ENCODE measurements at places on chromosomes 2 and 18.

DNA sequence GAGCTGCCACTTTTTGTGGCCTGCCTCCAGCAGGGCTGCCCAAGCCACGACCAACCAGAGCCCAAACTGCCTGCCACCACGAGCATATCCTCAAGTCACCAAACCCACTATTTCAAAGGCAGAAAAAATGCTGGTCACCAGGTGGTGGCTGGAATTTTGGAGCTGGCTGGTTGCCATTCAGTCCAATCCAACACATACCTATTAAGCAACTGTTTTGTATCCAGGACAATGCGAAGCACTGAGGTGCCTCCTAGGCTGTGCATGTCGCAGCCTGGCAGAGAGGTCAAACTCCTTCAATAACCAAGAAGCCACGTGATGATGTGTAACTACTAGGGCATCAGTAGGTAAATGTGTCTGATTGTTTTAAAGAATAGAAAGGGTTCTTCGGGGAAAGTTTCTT is 108.3 kb upstream of the PPP1CB start:
- DNase-seq, result no peak

DNA sequence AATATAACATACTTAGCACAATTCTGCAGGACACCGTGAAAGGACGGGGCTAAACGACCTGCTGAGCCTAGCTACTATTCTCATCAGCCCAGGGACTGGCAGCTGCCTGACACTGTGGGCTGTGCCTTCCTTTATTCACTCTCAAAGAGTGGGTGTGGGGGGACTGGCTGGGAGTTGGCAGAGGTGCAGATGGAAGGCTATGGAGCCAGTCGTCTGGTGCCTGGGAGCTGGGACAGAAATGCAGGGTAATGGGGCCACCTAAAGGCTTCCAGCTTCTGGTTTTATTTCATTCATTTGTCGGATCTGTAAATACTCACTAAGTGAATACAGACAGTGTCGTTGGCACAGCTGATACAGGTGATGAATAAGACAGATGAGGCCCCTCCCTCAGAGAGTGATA is 56.0 kb upstream of the NFU1 start:
- DNase-seq, result no peak

DNA sequence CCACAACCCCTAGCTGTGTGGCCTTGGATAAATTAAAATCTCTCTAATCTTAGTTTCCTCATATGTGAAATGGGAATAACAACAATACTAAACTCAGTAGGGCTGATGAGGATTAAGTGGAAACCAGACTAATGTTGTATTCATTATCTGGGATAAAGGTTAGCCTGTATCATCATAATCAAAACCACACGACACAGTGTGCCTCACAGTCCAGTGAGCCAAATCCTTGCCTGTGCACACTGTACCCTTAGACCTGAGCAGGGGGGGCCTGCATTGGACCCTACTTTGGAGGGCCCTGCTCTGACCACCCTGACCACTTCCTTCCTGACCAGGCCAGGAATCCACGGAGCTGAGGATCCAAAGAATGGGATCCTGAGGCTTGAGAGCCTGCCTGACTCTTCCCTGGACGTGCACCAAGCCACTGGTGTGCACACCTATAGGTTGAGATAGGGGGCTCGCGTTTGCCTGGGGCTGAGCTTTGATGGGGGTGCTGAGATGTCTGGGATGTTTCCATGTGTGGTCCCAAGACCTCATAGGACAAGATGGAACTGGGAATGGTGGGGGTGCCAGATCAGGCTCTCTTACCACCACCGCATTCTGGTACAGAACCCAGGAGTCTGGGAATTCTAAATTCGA is 69.7 kb downstream of the TGOLN2 start:
- DNase-seq, result no peak

DNA sequence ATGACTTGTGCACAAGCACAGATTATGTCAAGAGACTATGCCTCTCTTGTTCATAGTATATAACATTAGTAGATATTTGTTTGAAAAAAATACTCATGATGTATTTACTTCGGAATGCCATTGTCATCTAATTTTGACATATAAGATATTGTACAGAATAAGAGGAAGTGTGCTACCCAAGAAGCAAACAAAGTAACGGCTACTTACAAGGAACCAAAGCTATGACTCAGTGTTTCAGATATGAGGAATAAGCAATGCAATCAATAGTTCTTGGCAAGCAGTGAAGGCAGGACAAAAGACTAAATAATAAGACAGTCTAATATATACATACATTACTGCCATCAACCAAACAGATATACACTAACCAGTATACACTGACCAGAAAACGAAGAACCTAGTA is 256.3 kb downstream of the CCDC178 start:
- no peak for DNase-seq
